Posterior cingulate gyrus (tissue), 11 donors: ENCODE measurements at places on chromosomes 7 and 10.

- DNase-seq: no peak
Observed at GRCh38 chr7:84532196-84532595, 337.6 kb upstream of the SEMA3A start.

GRCh38 chr10:34761453-34761852, 53.6 kb downstream of the PARD3 start:
- no peak for DNase-seq

DNA sequence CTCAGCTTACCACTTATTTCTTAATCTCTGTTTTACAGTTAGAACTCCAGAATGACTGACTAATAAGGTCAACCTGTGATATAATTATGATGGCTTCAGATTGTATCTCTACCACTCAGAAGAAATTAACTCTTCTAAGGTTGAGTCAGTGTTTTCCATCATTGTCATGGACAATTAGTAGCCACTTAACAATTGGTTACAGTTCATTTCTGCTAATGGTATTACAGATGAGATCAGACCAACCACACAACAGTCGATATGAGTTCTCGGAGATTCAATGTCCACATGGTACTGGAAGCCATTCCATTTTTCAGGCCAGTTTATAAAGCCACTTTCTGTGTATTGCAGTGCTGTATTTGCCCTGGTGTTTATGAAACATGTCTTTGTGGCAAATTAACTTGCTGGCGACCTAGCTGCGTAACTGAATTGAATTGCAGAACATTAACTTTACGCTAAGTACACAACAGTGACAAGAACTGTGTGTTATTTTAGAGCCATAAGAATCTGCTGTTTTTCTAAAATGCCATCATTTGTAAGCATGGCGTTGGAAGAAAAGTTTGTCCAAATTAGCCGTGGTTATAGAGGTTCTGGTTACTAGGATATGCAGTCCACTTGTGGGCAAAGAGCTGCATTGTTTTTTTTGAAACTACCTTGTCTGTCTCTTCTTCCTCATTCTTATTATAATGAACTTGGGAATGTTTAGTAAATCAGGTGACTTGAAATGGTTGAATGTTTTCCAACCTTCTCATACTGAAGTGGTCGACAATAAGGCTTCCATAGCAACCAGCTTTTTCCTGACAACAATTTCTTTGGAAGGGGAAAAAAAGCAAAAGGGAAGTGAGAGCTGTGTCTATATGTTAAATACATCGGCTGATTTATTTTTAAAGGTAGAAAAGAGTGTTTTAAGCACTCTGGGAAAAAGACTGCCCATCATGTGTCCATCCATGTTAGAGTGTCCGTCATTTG, 76.4 kb downstream of the CELF2 start:
- DNase-seq: no peak

- DNase-seq: peak; percentile 89
Observed at GRCh38 chr7:1664711-1665548, 5.1 kb upstream of the ELFN1 start.

DNA sequence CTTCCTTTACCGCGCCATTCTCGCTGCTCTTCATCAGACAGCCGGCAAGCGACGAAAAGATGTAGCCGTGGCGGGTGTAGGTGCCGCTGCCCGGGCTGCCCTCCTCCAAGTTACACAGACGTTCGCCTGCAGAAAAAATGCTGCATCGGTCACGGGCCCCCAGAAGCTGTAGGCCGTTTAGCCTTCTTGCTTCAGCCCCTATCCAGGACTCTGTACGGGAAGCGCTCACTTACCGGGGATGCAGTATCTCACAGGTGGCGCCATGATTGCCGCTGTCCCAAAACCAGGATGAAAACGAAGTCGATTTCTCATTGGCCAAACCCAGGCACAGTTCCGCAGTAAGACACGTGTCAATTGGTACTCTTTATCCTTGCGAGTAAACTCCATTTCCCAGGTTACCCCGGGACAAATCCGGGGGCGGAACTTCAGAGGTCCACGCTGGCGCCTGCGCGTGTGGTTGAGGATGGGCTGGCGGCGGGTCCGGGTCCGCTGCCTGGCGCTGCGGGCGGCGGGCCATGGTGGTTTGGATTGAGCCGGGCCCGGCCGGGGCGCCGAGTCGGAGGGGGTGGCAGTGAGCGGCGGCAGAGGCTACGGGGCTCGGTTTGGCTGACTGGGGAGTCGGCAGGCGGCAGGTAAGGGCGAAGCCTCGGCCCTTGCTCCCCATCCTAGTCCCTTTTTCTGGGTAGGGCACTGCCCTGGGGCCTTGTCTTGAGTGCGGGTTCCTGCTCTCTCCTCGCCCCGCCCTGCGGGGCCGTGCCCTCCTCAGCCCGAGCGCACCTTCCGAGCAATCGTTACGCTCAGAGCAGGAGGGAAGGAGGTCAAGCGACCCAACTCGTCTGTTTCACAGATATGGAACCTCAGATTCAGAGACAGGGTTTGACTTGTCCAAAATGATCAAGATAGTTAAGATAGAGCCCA, at the start of the genes EXOSC1 and ZDHHC16:
EXOSC1 (minus strand) TSS at position 285 of the 918 bp plus-strand sequence; CDS start at position 264, 21 bp downstream.
ZDHHC16 (plus strand) TSS at position 454 of the 918 bp plus-strand sequence. CDS start 5,501 bp downstream, outside the sequence.
- DNase-seq: peak; percentile 96

- no peak for DNase-seq
Observed at GRCh38 chr10:105284476-105285215, 643.6 kb downstream of the SORCS3 start.

GRCh38 chr10:28628184-28628893, 49.0 kb upstream of the BAMBI start:
- peak; percentile 81 for DNase-seq

GRCh38 chr10:75019370-75019769, 92.1 kb upstream of the SAMD8 start:
- no peak for DNase-seq

DNA sequence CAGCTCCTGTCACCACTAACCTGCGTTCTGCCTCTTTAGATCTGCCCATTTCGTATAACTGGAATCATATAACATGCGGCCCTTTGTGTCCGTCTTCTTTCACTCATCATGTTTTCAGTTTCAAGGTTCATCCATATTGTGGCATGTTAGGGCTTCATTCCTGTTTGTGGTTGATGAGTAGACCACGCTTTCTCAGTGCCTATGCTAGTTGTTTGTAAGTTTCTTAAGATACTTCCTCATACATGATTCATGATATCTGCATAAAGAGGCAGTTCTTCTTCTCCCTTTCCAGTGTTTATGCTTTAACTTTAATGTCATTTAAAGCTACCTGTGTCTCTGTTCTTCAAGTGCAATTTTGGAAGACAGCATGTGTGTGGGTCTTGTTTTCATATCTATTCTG, 79.5 kb upstream of the FAM20C start:
- DNase-seq: no peak

DNA sequence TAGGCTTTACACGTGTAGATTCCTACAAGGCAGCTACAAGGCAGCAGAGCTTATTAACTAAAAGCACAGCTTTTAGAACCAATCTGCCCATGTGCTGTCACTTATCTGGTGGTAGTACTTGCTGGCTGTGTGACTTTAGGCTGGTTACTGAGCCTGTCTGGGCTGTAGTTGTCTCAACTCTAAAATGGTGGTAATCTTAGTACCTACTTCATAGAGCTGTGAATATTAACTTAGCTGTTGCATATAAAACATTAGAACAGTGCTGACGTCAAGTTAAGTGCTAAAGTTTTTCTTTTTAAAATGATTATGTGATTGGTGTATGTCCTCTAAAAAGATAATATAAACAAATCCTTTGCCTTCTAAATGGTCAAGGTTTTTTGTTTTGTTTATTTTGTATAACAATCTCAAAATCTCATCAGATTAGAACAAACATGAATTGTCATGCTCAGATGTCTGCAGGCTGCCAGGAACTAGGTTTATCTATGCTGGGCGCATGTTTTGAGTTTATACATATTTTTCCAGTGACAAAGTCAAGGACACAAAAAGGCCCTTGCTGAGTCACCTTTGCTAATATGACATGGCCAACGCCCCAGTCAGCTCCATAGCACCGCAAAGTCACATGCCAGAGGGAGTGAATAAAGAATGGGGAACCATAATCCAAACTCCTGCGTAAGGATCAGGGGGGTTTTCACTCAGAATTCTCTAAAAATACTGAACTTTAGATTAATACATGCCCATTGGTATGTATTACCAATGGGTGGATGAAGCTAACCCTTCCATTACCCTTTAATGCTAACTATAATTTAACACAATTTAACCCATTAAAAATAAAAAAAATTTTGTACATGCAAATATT, 39.8 kb upstream of the ARL4A start:
- DNase-seq: no peak

GRCh38 chr7:5439572-5440496, 16.2 kb upstream of the TNRC18 start:
- no peak for DNase-seq

GRCh38 chr10:130636313-130636930, 500.2 kb downstream of the GLRX3 start:
- DNase-seq: no peak

- no peak for DNase-seq
Observed at GRCh38 chr7:15681631-15682030, 4.9 kb downstream of the MEOX2 start.

DNA sequence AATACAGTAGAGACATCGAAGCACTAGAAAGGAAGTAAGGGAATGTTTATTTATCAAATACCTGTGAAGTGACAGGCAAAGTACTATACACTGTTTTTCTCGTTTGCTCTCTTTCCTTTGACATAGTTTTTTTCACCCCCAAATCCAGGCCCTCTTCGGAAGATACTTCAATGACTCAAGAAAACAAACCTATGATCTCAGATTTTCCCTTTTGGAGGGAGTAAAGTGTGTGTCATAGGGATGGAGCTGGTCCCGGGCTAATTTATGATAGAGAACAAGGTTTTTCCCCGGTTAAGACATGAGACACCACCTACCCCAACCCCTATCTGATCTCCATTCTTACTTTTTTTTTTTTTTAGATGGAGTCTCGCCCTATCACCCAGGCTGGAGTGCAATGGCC, 61.7 kb downstream of the MAP3K8 start:
- DNase-seq: no peak

DNA sequence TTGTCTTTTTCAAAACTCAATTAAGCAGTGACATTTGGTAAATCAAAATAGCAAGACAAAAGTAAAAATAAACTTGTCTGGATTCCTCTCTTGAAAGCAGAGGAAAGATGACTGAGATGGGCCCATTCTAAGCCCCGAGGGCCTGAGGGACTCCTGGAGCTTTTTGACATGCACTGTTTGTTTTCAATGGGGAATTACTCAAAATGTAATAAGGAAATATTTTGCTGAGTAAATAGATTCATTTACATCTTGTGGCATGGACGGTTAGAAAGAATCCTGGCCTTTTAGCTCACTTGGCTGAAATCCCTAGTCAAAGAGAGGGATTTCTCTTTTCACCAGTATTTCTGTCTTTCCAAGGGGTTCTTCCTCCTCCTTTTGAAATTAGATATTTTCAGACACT, 108.0 kb downstream of the MKX start:
- DNase-seq: no peak

DNA sequence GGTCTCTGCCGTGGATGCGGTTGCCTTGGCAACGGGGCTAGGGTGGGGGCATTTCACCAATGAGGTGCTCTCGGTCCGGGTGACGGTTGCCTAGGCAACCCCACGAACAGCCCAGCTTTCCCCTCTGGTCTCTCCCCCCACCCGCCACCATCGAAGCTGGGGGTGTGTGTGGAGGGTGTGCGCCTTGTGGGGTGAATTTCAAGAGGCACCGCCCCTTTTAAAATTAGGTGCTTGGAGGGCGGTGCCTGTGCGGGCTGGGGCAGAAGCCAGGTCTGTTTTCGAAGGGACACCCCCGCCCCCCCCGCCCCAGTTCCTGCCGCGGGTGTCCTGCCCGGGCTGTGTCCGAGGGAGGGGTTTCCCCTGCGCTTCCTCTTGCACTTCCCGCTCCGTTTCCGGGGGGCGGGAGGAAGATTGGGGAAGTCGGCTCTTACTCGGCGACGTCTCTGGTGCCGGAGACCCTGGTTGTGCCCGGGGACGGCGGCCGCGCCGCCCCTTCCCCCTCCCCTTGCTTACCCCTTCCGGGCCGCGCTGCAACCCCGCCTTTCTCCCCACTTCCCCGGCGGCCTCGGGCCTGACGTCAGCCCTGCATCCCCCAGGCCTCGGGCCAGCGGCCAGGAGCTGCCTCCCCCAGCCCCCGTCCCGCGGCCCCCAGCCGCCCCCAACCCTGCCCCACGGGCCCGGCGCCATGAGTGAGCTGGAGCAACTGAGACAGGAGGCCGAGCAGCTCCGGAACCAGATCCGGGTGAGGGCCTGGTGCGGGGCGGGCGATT, 2.2 kb downstream of the GNB2 start:
- peak; percentile 79 for DNase-seq

GRCh38 chr10:119221666-119222065, 14.3 kb downstream of the GRK5 start:
- DNase-seq: no peak

GRCh38 chr10:64196638-64197315, 675.6 kb downstream of the REEP3 start:
- no peak for DNase-seq

GRCh38 chr7:70356787-70357328, 758.6 kb downstream of the AUTS2 start:
- peak; percentile 67 for DNase-seq
